ENCODE measurements at places on chromosomes 12 and 14. TPM values are rescaled to one million over a fixed set of nuclear protein-coding genes. Genes with fewer than 3 reads are reported as not detected.

GRCh38 chr12:102564026-102564425, 83.7 kb upstream of the IGF1 start:
- DNase-seq: peak; percentile 6

DNA sequence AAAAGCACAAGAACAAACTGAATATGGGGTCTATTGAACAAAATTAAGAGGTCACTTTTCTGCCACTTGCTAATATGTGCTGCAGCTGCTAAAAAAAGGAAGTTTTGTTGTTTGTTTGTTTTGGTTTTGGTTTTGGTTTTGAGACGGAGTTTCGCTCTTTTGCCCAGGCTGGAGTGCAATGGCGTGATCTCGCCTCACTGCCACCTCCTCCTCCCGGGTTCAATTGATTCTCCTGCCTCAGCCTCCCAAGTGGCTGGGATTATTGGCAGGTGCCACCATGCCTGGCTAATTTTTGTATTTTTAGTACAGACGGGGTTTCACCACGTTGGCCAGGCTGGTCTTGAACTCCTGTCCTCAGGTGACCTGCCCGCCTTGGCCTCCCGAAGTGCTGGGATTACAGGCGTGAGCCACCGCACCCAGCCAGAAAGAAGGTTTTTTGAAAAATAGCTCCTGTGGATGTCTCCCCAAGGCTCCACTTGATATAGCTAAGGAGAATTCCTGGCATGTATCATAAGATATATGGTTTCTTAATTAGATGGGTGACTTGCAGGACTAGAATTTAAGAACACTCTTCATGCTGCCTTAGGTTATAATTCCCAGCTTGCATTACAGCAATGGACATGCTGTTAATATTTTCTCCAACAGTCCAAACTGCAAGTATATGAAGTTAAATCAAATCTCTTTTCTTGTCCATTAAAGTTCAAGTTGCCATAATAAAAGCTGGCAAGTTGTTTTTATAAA, 237.6 kb upstream of the AMIGO2 start:
- no peak for DNase-seq

Gene CCDC196
- not detected for polyA plus RNA-seq

DNA sequence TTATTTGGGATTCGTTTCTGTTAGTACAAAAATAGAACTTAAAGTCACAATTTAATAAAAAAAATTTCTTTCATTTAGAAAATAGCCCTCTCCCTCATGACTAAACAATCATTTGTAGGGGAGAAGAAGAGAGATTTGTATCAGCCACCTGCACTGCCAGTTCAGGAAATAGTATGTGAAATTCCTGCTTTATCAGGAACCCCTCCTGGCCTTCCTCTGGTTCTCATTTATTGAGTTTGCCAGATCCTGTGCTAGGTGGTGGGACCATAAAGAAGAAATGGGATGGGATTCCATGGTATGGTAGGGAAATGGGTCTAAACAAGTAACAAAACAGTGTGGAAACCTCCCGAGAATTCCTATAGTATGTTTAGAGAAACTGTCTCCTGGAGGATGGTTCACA, 30.0 kb downstream of the RASSF8 start:
- no peak for DNase-seq

DNA sequence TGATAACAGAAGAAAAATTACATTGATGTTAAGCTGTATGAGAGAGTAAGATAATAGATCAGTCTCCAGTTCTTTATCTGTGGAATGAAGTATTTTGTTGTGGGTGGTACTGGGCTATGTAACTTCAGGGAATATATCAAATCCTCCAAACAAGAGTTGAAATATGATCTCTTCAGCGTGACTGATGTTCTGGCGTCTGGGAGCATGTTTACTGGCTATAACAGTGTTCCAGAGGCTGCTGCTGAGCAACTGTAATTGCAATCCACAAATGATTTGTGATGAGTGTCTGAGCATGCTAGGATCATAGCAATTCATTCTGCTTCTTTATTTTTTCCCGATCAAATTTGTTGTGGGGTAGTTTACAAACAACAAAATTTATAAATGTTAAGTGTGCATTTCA, 18.6 kb upstream of the CCDC198 start:
- DNase-seq: no peak

GRCh38 chr12:60349232-60349978, 753.6 kb downstream of the SLC16A7 start:
- DNase-seq: no peak

DNA sequence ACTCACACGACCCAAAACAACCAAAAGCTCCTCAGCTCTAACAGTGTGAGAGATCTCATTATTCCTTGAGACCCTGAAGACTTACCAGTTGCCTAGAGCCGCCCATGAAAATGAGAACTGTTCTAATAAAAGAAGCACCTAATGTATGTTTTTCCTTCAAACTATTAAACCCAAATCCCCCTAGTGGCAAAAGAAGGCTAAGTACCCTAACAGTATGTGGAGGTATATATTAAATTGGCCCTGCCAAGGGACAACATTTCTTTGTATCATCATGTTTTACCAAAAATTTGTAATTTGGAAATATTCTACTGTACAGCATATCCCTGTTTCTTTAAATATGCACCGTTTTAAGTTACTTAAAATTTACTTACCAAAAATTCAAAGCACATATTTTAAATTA, 38.0 kb upstream of the PPFIA2 start:
- DNase-seq: no peak

DNA sequence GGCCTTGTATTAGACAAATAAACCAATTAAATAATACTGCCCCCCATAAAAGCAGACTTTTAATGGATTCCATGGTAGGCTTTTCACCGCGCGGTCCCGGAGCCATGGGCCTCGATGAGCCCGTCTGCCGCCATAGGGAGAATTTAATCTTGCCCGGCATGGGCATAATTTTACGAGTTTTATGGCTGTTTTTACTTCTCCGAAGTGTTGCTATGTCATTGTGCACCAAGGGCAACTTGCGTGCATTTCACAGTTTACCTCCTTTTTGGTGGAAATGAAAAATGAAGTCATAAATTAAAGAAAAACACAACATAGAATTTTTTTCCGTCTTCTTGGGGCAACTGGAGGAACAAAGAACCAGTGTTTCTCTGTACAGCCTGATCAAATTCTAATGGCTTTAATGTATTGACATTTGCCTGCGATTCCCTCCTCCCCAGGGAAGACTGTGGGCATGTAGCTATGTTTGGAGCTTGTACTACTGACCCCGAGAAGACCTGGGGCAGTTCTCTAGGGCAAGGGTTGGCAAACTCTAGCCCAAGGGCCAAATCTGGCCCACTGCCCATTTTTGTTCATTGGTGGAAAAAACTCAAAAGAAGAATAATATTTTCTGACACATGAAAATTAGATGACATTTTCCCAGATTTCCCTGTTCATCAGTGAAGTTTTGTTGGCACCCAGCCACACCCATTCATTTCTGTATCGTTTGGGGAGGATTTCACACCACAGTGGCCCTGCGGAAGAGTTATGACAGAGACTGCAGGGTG, 142.7 kb downstream of the CHST11 start:
- no peak for DNase-seq

Gene YY1
- polyA plus RNA-seq: 33.5 TPM

GRCh38 chr12:3928538-3929184, 55.5 kb upstream of the PARP11 start:
- DNase-seq: peak; percentile 59

Gene KITLG
- polyA plus RNA-seq: 25.3 TPM

DNA sequence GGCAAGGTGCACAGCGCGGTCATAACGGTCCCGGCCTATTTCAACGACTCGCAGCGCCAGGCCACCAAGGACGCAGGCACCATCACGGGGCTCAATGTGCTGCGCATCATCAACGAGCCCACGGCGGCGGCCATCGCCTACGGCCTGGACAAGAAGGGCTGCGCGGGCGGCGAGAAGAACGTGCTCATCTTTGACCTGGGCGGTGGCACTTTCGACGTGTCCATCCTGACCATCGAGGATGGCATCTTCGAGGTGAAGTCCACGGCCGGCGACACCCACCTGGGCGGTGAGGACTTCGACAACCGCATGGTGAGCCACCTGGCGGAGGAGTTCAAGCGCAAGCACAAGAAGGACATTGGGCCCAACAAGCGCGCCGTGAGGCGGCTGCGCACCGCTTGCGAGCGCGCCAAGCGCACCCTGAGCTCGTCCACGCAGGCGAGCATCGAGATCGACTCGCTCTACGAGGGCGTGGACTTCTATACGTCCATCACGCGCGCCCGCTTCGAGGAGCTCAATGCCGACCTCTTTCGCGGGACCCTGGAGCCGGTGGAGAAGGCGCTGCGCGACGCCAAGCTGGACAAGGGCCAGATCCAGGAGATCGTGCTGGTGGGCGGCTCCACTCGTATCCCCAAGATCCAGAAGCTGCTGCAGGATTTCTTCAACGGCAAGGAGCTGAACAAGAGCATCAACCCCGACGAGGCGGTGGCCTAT, 875 bp downstream of the HSPA2 start:
- no peak for DNase-seq

DNA sequence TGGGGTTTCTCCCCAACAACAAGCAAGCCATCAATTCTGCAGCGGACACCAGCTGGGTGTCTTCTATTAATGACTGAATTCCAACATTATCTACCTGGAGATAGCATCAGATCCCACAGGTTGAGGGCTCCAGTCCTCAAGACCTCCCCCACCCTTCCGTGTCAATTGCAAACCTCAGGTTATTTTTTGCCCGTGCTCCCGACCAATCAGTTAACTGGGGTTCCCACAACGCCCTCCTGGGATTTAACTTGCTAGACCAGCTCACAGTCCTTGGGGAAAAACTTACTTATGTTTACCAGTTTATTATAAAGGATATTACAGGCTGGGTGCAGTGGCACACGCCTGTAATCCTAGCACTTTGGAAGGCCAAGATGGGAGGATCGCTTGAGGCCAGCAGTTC, 9.7 kb downstream of the DICER1 start:
- DNase-seq: no peak

Gene E2F7
- 0.08 TPM for polyA plus RNA-seq

GRCh38 chr14:55470025-55470424, 29.6 kb upstream of the TBPL2 start:
- no peak for DNase-seq

DNA sequence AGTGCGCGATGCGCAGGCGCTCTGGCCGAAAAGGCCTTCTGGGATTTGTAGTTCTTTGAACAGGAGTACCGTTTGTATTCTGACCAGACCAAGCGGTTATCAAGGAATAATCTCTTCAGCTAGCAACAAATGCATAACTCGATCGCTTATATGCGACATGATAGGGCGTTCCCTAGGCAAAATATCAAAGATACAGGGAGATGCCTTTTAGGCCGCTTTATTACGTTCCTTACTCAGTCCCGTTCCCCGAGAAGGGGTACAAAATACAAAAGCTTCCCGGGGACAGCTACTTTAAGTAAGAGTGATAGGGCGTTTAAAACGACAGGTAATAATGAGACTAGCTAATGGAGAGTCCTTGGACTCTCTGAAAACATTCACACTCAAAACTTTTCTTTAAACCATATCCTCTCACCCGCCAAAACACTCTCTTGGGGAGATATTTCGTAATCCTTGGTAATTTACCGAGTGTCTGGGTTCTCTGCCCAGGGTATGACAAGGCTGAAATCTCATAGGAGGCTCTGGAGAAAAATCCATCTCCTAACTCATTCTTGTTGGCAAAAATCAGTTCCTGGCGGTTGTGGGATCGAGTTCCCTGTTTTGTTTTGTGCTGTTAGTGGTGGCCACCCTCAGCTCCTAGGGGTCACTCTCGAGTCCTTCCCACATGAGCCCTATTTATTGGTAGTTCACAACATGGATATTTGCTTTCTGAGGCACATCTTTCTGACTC, 412 bp upstream of the SNW1 start:
- DNase-seq: peak; percentile 7

DNA sequence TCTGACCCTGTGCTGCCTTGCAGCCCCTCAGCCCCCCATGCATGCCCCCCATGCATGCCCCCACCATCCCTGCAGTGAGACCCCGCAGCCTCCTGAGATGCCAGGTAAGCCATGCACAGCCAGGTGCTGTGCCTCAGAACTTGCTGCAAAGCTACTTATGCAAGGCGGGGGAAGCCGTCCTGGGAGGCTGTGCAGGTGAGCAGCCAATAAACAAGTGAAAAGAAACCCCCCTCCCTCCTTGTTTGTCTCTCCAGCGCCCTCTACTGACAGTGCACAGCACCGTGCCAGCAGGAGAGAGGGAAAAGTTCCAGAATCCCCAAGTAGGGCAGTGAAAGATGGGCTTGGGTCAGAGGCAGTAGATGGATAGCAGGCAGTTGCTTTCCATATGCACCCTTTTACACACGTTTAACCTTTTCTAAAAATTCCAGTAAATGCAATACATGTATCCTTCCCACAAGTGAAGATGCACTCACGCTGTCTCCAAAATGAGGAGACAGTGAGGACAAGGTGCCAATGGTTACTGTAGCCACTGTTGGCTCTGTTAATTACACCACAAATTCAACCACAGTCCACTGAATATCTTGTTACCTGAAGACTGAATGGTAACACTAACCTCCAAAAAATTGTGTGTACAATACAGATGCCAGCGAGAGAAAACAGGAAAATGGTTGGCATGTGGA, 18.0 kb downstream of the TNFAIP2 start:
- DNase-seq: no peak

- DNase-seq: no peak
These were observed 390.1 kb upstream of the RGS6 start for GRCh38 chr14:71541973-71542690.

GRCh38 chr14:72126561-72126960, 194.3 kb downstream of the RGS6 start:
- no peak for DNase-seq

Gene NEK9
- polyA plus RNA-seq: 74.7 TPM

DNA sequence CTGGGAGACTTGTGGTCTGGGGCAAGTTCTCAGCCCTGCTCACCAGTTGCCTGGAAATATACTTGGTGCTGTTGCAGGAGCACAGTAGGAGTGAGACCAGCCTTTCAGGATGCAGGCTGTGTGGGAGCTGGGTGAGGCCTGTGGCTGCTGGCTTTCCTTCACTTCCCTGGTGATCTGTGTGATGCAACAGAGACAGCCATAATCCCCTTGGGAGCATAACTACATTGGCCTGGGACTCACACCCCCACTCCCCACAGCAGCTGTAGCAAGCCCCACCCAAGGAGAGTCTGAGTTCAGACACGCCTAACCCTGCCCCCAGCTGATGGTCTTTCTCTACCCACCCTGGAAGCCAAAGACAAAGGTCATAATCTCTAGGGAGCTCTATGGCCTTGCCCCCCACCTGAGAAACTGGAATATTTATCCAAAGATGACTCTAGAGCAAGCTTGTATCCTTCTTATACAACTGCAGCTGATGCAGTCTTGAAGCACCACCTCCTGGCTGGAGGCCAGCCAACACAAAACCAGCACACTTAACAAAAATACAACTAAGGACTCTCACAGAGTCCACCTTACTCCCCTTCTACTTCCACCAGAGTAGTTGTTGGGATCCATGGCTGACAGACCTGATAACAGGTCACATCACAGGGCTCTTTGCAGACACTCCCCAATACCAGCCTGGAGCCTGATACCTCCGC, 190.4 kb upstream of the CPNE8 start:
- no peak for DNase-seq

- DNase-seq: no peak
These were observed 83.8 kb upstream of the RFLNA start for GRCh38 chr12:124210991-124211577.

DNA sequence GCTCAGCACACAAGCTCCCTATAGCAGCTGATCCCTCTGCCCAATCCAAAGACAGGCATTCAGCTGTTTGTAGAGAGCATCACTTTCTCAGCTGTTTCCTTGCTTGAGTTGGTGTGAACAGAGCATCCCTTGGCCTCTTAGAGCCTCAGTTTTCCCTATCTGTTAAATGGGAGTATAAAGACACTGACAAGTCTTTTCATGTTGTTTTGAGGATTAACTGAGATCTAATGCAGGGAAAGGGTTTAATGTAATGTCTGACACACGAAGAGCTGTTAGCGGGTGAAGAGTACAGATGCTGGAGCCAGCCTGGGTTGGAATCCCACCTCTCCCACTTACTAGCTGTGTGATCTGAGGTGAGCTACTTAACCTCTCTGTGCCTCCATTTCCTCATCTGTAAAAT, 149.5 kb downstream of the PHETA1 start:
- DNase-seq: no peak

Measured in urinary bladder (tissue), 4 donors.